GM12891 (cell line): ENCODE measurements at places on chromosomes 16 and 17.
A peak's percentile ranks its signal among the peaks of the same experiment; 100 is the strongest.

DNA sequence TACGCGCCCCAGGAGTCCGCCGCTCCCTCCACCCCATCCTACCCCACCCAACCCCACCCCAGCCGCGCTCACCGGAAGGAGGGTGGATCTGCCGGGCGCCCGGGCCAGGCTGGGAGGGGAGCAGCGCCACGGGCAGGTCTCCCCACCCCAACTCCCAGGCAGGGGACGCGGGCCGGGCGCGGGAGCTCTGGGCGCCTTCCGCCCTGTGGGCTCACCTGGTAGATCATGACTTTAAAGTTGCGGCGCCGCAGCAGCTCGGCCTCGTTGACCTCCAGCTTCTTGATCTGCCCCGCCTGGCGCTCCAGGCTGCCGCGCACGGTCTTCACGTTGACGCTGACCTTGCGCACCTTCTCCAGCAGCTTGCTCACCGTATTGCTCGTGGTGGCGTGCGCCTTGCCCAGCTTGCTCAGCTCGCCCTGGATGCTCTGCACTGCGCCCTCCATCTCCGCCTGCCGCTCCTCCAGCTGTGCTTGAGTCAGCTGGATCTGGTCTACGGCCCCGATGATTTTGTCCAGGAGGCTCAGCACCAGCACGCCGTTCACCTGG is 571 bp downstream of the CAVIN1 start:
- peak; percentile 48 for DNase-seq

- no peak for DNase-seq
Observed at GRCh38 chr16:25699069-25699468, 7.3 kb downstream of the HS3ST4 start.

DNA sequence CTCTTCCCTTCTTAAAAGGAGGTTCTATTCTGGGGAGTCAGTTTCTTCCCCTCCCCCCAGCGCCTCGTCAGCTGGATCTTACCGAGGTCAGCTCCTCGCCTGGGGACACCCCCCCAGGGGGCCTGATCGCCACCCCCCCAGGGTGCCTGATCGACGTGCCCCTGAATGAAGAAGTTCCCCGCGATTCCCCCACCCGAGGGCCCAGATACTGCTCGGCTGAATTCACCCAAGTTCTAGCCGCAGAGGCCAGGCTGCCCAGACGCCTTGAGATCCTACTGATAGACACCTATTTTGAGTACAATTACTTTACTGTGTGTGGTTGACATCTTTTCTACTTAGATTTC is 1.4 kb downstream of the RAB11FIP3 start:
- DNase-seq: no peak

DNA sequence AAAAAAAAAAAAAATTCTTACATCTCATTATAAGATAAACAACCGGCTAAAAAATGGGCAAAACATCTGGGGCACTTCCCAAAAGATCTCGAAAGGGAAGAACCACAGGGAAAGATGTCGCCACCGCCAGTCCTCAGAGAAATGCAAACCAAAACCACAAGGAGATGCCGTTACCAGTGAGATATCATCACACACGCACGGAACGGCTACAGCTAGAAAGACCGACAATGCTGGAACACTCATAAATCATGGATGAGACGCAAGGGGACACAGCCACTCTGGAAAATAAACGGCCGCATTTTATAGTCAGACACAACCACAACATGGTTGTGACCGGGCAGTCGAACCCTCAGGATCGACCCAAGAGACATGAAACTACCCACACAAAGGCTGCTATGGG is 24.5 kb downstream of the WDR45B start:
- DNase-seq: no peak

- no peak for DNase-seq
Observed at GRCh38 chr17:51853857-51854256, 304.7 kb downstream of the CA10 start.

- no peak for DNase-seq
Observed at GRCh38 chr16:5756969-5757368, 659.4 kb upstream of the EEF2KMT start.

DNA sequence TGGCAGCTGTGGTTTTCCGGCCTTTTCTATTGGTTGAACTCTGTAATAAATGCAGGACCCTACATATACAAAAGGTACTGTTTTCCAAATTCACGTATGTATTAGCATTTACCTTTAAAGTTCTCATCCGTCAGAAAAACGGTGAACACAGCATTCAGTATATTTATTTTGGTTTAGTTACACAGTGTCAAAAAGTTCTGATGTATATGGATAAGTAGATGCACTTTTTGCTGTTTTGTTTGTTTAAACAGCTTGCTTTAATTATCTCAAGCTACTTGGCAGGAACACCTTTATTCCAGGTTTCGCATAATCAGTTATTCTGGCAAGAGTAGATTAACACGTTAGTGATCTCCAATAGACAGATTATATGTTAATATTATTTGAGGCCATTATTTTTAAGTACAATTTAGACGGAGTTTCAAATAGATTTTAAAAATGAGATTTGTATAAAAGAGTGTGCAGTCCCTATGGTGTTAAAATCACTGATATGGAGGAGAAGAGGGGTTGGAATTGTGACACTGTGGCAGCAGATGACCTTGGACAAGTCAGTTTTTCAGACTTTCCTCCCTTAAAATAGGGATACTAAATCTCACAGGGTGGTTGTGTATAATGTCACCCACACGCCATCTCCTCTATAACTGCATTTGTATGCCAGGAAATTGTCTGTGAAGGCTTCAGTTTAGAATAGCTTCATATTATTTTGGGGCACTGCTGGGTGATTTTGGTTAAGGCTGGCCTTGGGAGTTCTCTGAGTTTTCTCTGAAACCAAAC is 2.1 kb downstream of the HERPUD1 start:
- DNase-seq: no peak

DNA sequence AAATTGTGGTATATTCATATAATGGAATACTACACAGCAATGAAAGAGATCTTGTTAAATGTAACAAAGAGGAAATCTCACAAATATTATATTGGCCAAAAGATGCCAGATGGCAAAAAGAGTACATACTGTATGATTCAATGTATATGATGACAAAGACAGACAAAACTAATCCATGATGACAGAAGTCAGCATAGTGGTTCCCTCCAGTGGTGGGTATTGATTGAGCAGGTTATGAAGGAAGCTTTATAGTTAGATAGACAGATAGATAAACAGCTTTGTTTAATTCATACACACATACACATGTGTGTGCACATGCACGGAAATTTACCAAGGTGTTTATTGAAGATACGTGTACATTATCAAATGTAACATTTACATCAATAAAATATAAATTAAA is 74.4 kb upstream of the SMIM36 start:
- DNase-seq: no peak

DNA sequence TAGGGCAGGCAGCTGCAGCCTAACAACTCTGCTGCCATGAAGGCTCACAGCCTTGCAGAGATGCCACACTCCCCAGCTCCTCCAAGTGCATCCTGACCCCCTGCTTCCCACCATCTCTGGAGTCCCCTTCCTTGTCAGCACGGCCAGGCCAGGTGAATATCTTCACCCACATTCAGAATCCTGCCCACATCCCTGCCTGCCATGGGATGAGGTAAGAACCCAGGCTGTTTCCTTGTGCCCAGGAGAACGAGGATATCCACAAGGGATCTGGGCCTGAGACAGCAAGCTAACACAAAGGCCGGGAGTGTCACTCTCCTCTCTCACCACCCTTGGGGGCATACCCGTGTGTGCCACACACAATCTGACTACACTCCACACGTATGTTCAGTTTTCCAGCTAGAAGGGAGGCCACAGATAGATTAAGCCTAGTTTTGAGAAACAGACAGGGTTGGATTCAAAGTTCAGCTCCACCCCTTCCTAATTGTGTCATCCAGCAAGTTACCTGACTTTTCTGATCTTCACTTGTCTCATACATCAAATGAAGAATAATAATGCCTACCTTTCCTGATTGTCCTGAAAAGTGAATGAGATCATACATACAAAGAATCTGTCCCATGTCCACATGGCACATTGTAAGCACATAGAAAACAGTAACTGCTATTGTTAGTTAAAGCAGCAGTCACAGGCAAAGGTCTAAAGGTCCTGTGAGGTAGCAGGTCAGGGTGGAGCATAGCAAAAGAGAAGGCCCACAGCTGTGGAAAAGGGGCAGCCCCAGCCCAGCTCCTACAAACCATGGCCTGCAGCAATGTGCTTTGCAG is 17.4 kb upstream of the SUPT4H1 start:
- DNase-seq: no peak

- no peak for DNase-seq
Observed at GRCh38 chr16:86455116-86455515, 55.2 kb upstream of the FOXF1 start.

- DNase-seq: no peak
Observed at GRCh38 chr17:56909742-56910508, 3.9 kb downstream of the TRIM25 start.

DNA sequence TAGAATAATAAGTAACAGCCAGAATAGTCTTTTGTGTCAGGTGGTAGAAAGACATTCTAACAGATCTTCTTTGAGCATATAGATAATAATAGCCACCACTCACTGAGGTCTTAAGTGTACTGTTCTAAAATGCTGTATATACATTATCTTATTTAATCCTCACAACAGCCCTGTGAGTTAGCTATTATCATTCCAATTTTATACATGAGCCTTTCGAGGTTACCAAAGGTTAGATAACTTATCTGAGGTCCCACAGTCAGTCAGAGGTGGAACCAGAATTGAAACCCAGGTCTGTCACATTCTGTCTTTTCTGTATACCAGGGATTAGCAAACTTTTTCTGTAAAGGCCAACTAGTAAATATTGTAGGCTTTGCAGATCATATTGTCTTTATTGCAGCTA is 23.2 kb downstream of the REXO5 start:
- no peak for DNase-seq

GRCh38 chr16:77295896-77296295 is 96.7 kb downstream of the SYCE1L start:
- DNase-seq: no peak

DNA sequence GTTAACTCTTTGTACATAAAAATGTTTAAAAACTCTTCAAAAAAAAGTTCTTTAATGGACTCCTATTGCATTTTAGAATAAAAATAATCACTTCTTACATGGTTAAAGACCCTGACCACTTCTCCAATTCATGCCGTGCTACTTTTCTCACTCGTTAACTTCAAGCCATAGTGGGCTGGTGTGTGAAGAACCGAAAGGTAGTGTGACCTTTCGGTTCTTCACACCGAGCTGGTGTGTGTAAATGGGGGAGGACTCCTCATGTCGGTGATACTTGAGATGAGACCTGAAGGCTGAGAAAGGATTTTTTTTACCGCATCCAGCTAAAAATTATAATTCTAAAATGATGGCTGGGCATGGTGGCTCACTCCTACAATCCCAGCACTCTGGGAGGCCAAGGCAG is 22.1 kb downstream of the RFFL start:
- peak; percentile 39 for DNase-seq

GRCh38 chr16:29824589-29825144 is 4.4 kb downstream of the MVP start:
- DNase-seq: no peak

DNA sequence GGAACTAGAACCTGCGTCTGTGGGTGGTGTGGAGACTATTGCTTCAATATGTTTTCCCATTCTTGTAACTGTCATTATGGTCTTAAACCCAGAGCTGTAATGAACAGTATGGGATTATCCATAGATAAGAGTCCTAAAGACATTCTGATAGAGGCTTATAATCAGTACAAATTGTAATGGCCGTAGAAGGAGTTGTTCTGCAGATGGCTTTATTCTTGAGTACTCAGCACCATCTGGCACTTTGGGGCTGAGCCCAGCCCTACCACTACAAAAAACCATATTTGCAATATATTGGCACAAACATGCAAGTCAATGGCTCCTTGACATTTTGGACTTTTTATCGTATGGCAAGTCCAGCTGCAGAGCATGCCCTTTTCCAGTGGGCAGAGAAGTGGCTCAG is 150.0 kb downstream of the HS3ST4 start:
- no peak for DNase-seq

DNA sequence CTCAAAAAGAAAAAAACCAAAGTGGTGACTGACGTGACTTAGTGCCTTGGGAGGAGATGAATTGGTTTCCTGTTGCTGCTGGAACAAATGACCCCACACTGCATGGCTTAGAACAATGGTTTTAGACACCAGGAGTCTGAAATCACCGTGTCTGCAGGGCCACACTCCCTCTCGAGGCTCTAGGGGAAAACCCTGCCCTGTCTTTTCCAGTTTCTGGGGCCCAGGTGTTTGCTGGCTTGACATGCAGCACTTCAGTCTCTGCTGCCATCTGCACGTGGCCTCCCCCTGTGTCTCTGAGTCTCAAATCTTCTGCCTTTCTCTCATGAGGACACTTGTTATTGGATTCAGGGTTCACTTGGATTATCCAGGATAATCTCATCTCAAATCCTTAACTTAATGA is 323.8 kb upstream of the TNRC6C start:
- peak; percentile 44 for DNase-seq

DNA sequence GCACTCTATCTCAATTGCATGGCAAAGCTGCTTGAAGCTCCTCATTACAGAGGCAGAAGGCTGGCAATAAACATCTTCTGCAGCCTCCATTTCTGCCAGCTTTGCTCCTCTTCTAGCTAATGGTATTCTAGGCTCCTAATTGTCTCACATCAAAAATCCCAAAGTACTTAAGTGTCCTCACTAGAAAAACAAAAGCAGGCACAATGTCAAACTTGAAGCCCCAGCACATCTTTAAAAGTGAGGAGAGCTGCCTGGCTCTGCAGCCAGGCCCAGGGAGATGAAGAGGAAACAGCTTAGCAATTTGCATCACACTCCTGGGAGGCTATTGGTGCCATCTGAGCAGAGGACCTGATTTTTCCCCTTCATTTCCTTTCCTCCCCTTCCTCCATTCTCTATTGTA is 197.1 kb downstream of the KCNJ2 start:
- no peak for DNase-seq
